Fibroblast of upper back skin (primary cell): ENCODE measurements at places on chromosomes 6 and 20.

DNA sequence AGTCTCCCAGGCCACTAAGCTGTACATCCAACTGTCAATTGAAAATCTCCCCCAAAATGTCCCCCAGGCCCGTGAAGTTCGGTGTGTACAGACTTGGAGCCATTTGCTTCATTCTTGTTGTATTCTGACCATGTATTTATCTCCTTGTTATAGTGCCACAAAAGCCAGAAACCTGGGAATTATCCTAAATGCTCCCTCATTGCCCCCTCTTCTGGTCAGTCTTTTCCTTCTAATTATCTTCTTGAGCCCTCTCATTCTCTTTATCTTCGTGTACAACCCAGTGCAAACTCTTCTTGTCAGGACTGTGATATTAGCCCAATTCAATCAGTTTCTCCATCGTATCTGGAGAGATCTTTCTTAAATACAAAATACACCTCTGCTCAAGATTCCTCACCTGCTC is 64.7 kb downstream of the RFX6 start:
- DNase-seq: no peak

DNA sequence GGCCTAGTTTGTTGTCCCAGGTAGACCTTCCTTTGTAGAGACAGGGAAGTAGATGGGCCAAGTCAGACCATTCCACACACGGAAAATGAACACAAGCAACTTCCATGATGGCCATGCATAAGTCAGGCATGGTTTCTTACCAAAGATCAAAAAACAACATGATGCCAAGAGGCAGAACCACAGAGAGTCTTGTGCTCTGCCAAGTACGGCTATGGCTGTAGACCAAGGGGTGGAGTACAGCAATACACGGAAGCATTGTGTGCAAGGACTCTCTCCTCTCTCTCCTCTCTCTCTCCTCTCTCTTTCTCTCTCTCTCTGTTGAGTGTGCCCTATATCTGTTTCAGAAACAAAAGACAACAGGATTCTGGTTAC is 4.8 kb upstream of the DUSP22 start:
- DNase-seq: no peak

DNA sequence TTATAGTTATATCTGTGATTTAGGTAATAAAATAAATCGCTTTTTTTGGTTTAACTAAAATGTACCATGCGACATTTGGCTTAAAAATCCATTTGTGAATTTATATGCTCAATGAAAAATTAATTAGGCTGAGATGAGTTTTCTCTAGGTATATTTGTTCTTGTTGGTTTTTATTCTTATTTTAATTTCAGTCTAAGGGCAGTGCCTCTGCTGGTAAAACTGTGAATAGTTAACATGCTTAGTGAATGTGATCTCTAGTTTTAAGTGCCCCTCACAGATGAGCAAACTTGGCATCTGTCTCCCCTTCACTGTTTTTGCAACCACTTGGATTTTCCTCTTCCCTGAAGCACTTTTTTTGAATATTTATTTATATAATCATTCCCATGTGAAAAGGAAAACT is 822.7 kb downstream of the GRIK2 start:
- no peak for DNase-seq

DNA sequence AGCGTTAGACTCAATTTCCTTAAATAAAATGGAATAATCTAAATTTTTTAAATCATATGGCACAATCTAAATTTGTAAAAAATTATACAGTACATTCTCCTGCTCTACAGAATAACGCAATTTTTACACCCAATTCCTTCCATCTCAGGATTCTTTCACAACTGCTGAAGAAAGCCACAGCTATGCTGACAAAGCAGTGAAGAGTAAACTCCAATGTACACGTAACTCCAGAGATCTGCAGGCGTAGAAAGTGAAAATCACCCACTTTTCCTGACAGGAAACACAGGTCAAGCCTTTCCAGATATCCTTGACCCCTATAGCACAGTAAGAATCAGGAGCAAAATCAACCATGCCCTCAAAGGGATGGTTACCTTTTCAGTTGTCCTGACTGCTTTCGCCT is 27.4 kb downstream of the EPHA7 start:
- DNase-seq: no peak

GRCh38 chr6:30789606-30790005 is 45.3 kb upstream of the IER3 start:
- no peak for DNase-seq

GRCh38 chr6:98514796-98515195 is 319.6 kb upstream of the POU3F2 start:
- DNase-seq: no peak

- DNase-seq: peak; percentile 78
Measured at GRCh38 chr6:155418017-155418761, 37.5 kb downstream of the NOX3 start.

GRCh38 chr6:53857318-53858094 is 62.7 kb downstream of the LRRC1 start:
- DNase-seq: no peak

- peak; percentile 48 for DNase-seq
Measured at GRCh38 chr20:61874421-61875068, 191.1 kb downstream of the TAF4 start.

- peak; percentile 4 for DNase-seq
Measured at GRCh38 chr6:153564803-153565202, 433.7 kb upstream of the RGS17 start.

GRCh38 chr6:38968702-38969149 is 79.9 kb upstream of the GLP1R start:
- no peak for DNase-seq

DNA sequence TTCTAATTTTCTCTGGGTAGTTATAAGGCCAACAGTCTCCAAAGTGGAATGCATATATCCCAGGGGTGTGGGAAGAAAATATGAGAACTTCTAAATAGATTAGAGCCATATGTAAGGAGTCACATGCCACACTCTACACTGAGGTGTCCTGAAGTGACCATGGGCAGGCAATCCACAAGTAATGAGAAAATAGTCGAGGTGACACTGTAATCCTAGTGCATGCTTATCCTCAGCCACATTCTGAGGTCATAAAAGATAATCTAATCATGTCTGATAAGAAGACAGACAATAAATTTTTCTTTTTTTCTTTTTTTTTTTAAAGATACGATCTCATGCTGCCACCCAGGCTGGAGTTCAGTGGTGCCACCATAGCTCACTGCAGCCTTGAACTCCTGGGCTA is 62.2 kb downstream of the CD164 start:
- DNase-seq: no peak

- DNase-seq: no peak
Measured at GRCh38 chr20:58150772-58151171, 77.7 kb downstream of the ANKRD60 start.

GRCh38 chr6:138485586-138486248 is 13.6 kb downstream of the NHSL1 start:
- DNase-seq: peak; percentile 16

DNA sequence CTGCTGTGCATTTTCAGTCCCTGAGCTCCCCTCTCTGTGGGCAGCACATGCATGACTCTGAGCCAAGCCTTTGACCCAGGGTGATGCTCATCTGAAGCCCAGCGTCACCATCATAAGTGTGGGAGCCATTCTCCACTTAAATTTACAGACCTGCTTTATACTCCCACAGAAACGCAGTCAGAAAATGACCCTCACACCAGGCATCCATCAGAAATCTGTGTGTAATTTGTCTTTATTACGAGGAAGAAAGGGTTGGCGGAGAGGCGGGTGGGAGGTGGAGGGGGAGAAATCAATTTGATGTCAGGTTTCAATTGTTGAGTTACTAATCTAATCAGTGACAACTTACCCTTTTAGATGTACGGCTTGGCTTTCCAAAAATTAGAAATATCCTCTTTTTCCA is 353.6 kb downstream of the MAFB start:
- DNase-seq: no peak

GRCh38 chr20:52684176-52684575 is 288.0 kb upstream of the TSHZ2 start:
- no peak for DNase-seq

GRCh38 chr6:87174078-87174579 is 18.8 kb downstream of the ZNF292 start:
- no peak for DNase-seq

GRCh38 chr6:35402136-35402855 is 49.8 kb upstream of the FANCE start:
- DNase-seq: no peak

GRCh38 chr20:34579191-34579978 is 20.9 kb downstream of the MAP1LC3A start:
- DNase-seq: peak; percentile 69

DNA sequence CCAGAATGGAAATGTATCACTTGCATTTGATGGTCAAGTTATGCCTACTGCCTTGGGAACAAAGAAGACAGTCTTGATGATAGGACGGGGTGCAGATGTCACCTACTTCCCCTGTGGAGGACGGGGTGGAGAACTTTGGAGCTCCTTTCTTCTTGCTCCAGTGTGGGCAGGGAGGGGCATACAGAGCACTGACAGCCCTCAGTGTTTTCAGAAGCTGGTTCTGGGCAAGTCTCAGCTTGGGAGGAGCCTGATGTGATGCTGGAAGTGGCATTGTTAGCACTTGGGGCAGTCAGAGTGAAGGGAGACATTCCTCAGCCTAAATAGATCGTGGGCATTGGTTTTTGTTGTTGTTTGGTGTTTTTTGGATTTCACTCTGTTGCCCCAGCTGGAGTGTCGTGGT is 59.7 kb downstream of the SYNJ2 start:
- DNase-seq: no peak

- DNase-seq: no peak
Measured at GRCh38 chr6:32190911-32191677, 1.1 kb upstream of the PBX2 start.

DNA sequence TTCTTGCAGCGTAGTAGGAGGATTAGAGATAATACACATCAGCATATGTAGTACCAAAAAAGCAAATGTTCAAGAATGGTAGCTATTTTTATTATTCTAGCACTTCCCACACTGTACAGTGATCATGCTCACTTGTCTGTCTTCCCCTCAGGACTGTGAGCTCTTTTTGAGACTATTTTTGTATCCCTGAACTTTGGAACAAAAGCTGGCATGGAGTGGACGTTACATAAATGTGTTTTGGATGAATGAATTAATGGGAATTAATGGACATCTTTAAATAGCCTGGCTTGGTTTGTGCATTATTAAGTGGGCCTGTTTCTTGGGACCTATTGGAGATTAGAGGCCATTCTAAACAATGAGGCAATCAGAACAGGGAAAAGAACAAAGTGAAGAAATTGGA is 243.7 kb downstream of the CD83 start:
- no peak for DNase-seq

- peak; percentile 12 for DNase-seq
Measured at GRCh38 chr6:72704979-72705378, 83.1 kb downstream of the KCNQ5 start.

GRCh38 chr6:12950976-12951375 is 234.4 kb downstream of the PHACTR1 start:
- no peak for DNase-seq

- DNase-seq: no peak
Measured at GRCh38 chr20:3933218-3933617, 44.0 kb downstream of the PANK2 start.

GRCh38 chr20:17969884-17970409 is 1.1 kb downstream of the MGME1 start:
- peak; percentile 59 for DNase-seq

- DNase-seq: no peak
Measured at GRCh38 chr6:2958331-2958711, 13.0 kb downstream of the SERPINB6 start.

DNA sequence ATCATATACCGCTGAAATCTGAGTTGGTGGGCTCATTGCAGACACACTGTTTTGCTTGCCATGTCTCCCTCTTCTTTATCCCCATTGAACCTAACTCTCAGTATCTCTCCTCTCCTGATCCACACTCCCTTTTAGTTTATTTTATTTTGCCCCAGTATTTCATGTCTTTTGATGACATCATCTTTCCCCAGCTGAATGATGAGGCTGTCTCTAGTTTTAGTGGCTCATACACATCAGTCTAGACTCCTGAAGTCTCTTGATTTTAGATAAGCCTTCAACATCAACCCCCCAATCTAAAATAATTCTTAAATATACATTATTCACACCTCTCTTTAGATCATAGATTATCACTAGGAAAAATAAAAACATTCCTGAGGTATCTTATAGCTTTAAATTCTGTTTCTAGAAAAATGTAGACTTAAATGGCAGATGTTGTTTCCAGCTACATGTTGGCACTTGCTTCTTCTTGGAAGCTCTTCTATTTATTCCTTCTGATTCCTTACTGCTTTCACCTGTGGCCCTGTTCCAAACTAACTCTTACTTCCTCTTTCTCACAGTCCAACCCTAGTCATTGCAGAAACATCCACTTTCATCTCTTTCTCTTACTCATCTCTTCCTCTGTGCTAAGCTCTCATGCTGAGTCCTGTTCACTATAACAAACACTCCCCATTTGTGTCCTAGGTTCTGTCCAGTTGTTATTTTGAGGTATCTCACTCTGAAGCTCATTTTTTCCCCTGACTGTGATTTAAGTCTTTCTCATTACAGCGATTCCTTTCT is 191.9 kb upstream of the SLC35B3 start:
- DNase-seq: peak; percentile 32

GRCh38 chr20:14444106-14444505 is 106.7 kb upstream of the FLRT3 start:
- no peak for DNase-seq

DNA sequence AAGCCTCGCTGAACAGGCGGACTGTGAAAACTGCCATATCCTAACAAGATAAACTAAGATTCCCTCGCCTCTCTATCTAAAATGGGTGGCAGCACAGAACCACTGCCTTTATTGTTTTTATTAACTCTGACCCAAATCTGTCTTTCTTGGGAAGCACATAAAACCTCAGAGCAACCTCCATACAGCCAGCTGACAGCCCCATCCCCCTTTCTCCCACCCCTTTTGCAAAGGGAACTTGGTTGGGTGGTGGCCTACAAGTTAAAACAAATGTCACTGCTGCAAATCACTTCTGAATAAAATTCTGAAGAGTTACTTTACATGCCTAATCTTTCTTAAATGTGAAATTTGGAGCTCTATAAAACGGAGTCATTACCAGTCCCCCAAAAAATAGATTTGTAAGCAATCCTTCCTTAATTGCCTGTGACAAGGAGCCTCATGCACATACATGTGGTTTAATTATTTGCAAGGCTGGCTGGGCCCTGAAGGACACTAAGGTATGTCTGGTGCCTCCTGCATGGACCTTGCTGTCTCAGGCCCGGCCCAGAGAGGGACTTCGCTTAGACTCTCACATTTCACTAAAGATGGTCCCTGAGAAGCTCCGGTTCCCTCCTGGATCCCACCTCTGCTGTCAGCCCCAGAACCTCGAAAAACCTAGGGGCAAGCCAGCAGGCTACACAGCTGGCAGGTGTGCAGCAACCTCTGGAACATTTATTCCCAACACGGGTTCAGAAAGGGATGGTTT is 21.7 kb downstream of the PXDC1 start:
- no peak for DNase-seq
